ENCODE measurements at places on chromosomes 12 and 14.

DNA sequence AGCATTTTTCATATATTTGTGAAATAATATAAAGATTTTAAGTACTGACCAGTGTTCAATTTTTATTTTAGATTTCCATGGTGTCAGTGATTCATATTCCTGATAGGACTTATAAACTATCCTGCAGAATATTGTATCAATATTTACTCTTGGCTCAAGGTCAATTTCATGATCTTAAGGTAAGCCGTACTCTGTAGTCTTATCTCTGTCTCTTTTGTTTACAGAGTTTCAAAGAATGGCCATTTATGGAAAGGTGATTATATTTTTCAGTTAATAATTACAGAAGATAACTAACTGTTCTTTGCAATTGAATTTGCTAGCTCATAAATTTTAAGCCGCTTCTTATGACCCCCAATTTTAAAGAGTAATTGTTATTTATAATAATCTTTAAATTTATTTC is 27.9 kb downstream of the CGRRF1 start:
- no peak for DNase-seq

DNA sequence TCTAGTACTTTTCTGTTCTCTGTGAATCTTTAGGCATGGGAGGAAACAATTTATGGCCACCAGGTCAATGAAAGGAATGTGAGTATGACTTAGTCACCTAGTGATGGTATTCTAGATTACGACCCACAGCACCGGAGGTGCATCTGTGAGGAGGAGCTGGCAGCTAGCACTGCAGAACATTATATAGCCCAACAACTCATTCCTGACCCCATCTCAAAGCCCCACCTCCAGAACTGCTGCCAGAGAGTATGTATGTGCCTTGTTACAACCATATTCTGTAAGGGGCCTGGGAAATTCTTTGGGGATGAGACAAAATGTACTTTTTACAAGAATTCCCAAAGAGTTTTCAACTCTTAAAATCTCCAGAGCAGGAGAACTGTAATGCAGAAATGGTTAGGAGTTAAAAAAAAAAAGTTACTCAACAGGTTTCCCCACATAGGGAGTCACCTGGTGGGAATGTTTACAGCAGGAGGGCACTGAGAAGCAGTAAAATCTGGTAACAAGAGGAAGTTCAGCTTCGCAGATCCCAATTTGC is 34.9 kb upstream of the CERS5 start:
- no peak for DNase-seq

DNA sequence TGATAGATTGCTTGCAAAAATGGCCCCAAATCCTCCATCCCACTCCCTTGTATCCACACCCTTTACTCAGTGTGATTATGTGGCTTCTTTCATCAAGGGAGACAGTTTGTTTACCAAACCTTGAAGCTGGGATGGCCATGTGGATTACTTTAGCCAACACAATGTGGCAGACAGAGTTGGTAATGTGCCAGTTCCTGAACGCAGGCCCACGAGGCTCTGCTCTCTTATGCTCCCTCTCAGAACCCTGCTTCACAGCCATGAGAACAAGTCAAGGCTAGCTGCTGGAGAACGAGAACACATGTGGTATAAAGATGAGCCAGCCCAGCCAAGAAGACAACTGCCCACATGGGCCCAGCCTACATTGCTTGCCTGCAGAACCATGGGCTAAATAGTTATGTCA is 162.3 kb downstream of the NDUFA12 start:
- no peak for DNase-seq

GRCh38 chr14:67186789-67187584 is 2.3 kb upstream of the GARIN2 start:
- DNase-seq = no peak

GRCh38 chr12:106112145-106112821 is 26.5 kb downstream of the NUAK1 start:
- DNase-seq = no peak

GRCh38 chr14:101173698-101174521 is 270.4 kb upstream of the RTL1 start:
- no peak for DNase-seq

GRCh38 chr12:24500421-24500820 is 448.5 kb downstream of the BCAT1 start:
- no peak for DNase-seq

DNA sequence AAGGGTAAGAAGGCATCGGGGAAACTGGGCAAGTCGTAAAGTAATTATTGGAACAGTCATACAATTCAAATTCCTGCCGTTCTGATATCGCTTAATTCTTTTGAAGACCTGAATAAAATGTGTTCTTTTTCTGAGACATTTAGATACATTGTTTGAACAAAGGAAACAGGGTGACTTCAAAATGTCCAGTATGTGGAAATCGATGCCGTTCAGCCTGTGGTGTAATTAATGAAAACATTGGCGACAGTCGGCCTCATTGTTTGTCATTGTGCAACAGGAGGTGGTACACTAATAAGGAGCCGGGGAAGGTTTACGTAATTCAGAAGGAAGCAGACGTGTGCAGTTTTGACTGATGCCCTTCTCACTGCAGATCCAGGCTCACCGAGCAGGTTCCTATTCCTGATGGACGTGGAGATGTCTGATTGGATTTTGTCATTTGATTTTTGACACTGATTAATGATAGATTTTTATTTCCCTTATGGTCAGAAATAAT is 92.7 kb downstream of the BORCS5 start:
- no peak for DNase-seq

- no peak for DNase-seq
Measured at GRCh38 chr14:81710232-81710845, 176.7 kb upstream of the SEL1L start.

DNA sequence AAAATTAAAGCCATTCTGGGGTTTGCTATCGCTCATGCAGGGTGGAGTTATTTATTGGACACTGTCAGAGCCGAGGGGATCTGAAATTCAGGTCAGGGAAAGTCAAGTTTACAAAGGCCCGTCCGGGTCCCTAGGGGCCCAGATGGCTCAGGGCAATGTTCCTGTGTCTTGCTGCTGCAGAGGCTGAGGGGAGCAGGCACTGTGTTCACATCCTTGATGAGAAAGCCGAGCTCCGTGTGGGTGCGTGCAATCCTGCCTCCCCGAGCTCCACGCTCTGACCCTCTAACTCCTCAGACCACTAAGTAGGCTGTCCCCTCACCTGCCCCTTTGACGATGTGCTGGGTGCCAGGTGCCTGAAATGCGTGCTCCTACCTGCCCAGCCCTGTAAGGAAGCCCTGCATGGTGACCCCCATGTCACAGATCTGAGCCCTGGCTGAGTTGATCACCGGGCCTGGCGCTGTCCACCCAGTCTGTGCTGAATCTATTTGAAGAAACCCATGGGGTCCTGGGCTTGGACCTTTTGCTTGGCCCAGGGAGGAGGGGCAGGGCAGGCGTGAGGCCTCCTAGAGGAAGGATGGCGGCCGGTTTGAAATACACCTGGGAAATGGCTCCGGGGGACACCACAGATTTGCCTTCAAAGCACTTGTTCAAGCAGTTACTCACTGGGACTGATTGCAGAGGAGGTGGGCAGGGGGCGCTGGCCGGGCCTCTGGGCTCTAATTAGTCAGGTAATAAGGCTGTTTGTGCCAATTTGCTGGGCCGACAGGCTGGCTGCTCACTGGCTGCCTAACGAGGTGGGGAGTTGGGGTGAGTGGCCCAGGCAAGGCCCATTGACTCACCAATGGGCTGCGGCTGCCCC is 204.3 kb downstream of the KIF26A start:
- no peak for DNase-seq

- DNase-seq = no peak
Measured at GRCh38 chr12:119479121-119479561, 114.4 kb upstream of the TMEM233 start.

DNA sequence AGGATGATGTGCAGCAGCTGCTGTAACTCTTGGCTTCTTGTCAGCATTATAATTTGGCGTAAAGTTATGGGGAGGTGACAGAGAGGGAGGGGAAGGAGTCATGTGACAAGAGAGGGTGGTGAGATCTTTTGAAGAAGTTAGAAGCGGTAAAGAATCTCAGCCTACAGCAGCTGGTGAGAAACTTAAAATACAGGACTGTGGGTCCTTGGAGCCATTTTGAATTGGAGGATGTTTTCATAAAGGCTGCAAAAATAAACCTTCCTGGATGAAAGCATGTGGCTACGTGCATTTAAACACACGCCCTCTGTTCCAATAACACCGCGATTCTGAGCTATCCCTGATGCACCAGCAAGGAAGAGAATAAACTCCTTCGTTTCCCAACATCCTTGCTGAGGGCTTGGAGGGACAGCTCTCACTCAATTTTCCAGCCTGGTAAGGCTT is 133.7 kb downstream of the TMEM30B start:
- DNase-seq = no peak

DNA sequence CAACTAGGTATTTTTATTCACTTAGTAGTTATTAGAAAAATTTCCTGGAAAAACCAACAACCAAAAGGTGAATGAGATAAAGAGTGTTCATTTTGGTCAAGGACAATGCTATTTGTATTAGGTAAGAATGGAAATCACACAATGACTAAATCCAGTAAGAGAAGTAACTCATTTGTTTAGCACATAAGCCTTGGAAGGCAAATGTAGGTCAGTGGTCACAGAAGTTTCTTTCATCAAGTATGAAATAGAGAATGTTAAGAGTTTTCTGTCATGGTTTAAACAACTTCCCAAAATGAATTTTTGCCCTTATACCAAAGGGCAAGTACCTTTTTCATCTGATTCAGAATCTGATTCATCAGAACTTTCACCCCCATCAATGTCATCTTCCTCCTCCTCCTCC is 101.7 kb downstream of the KIF21A start:
- DNase-seq = no peak

GRCh38 chr12:27583981-27584380 is 60.0 kb downstream of the PPFIBP1 start:
- no peak for DNase-seq

DNA sequence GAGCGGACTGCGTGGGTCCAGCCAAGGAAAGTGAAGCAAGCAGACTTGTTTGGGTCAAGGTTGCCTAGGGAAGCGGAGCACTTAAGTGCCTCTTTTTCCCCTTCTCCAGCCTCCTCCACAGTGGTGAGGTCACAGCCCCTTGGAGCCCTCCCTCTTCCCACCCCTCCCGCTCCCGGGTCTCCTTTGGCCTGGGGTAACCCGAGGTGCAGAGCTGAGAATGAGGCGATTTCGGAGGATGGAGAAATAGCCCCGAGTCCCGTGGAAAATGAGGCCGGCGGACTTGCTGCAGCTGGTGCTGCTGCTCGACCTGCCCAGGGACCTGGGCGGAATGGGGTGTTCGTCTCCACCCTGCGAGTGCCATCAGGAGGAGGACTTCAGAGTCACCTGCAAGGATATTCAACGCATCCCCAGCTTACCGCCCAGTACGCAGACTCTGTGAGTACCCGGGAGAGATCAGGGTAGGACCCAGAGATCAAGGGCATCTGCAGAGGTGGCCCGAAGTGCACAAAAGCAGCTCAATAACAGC is at the start of gene TSHR:
TSS of gene TSHR (plus strand) at position 206 of the 526 bp plus-strand sequence. CDS start at position 266, 60 bp downstream.
- DNase-seq = no peak

DNA sequence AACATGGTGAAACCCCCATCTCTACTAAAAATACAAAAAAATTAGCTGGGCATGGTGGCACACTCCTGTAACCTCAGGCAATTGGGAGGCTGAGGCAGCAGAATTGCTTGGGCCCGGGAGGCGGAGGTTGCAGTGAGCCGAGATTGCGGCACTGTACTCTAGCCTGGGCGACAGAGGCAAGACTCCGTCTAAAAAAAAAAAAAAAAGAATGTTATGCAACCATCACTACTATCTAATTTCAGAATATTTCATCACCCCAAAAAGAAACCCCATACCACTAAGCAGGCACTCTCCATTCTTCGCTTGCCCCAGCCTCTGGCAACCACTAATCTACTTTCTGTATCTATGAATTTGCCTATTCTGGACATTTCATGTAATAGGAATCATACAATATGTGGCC is 68.8 kb upstream of the AMN start:
- no peak for DNase-seq

GRCh38 chr12:51621156-51621922 is 30.3 kb downstream of the SCN8A start:
- no peak for DNase-seq
